CD14-positive monocyte (primary cell): ENCODE measurements at places on chromosomes 12 and 14.

GRCh38 chr14:105479431-105480158 lies 5.0 kb downstream of the CRIP2 start:
- H3K36me3 ChIP-seq, result no peaks in the 10 kb centered on the region
- H3K27me3 ChIP-seq, result peaks cover 23% of the 10 kb centered on the region
- H3K4me3 ChIP-seq, result no peak overlapping the region

GRCh38 chr12:45613855-45614254 lies 115.7 kb upstream of the ARID2 start:
- H3K4me3 ChIP-seq, result no peak overlapping the region
- no peaks in the 10 kb centered on the region for H3K36me3 ChIP-seq
- DNase-seq, result no peak
- H3K4me1 ChIP-seq, result no peaks in the 10 kb centered on the region
- no peaks in the 10 kb centered on the region for H3K27me3 ChIP-seq

DNA sequence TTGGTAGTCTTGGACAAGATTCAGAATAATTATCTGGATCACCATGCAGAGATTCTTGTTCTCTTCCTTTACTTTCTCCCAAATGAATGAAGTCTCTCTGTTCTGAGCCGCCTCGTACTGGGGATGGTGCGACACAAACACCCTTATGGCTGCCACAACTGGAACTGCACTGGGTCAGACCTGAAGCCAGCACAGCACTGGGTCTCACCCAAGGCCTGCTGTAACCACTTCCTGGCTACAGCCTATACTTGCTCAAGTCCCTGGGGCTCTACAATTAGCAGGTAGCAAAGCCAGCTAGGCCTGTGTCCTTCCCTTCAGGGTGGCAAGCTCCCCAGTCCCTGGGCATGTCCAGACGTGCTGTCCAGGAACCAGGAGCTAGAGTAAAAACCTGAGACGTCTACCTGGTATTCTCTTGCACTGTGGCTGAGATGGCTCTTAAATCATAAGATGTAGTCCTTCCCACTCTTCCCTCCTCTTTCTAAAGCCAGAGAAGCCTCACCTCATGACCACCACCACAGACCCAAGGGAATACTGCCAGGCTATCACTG lies 27.6 kb downstream of the IFNG start:
- H3K4me3 ChIP-seq, result no peak overlapping the region
- no peaks in the 10 kb centered on the region for H3K27me3 ChIP-seq
- no peaks in the 10 kb centered on the region for H3K36me3 ChIP-seq
- H3K4me1 ChIP-seq, result no peaks in the 10 kb centered on the region

- H3K27me3 ChIP-seq, result no peaks in the 10 kb centered on the region
- peaks cover 71% of the 10 kb centered on the region for H3K4me1 ChIP-seq
- H3K36me3 ChIP-seq, result peaks cover 7% of the 10 kb centered on the region
- no peak overlapping the region for H3K4me3 ChIP-seq
- no peak for DNase-seq
Measured at GRCh38 chr12:11811008-11811407, 161.5 kb downstream of the ETV6 start.

GRCh38 chr14:76697246-76697905 lies 63.9 kb upstream of the VASH1 start:
- H3K27me3 ChIP-seq, result no peaks in the 10 kb centered on the region
- no peak overlapping the region for H3K27ac ChIP-seq
- no peaks in the 10 kb centered on the region for H3K4me1 ChIP-seq
- DNase-seq, result no peak

DNA sequence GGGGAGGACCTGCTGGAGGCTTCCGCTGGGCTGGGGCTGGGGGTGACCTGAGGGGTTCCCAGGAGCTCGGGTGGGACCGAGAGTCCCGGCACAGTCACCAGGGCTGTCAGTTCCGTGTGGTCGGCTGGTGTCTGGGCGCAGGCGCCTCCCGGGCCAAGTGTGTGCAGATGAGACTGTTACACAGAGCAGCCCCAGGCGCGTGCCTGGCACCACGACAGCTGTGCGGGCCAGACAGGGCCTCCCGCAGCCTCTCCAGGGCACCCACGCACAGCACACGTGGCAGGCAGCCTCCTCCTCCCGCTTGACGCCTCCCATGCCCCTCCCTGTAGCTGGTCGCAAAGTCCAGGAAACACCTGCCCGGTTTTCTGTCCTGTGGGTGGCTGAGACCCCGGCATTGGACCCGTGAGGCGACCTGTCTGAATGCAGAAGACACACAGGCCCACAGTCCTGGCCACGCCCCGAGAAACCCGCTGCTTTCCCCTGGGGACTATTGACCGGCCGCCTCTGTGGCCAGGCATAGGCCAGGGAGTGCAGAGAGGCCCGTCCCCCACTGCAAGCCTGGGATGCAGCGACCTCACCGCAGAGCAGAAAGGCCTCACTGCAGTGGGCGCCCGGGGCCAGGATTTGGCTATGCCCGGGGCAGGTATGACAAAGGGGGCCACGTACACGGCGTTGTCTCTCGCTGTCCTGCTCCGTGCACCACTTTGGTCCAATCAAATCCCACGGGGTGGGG lies 12.1 kb upstream of the GALNT9 start:
- H3K27me3 ChIP-seq, result peaks cover 10% of the 10 kb centered on the region
- H3K4me3 ChIP-seq, result no peak overlapping the region
- H3K36me3 ChIP-seq, result no peaks in the 10 kb centered on the region
- H3K27ac ChIP-seq, result no peak overlapping the region
- no peaks in the 10 kb centered on the region for H3K4me1 ChIP-seq

DNA sequence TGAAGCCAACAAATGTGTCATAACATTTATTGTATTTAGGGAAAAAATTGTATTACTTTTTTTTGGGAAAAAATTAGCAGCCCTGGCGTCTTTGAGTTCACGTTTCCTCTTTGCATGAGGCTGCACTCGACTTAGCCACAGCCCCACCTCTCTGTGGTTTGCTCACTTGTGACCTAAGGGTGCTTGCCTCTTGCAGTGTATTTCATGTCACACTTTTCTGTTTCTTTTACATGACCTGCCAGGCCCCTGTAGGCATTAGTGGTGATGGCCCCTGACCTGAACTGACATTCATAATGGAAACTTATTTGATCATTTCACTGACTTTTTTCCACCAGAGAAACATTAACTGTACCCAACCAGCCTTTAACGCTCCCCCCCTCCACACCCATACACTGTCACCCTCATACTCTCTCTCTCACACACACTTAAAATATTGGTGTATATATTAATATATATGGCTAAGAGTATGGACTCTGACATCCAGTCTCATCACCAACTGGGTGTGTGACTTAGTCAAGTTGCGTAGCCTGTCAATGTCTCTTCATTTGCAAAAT lies 122.9 kb downstream of the PRKCH start:
- peaks cover 22% of the 10 kb centered on the region for H3K4me1 ChIP-seq
- no peaks in the 10 kb centered on the region for H3K27me3 ChIP-seq
- H3K36me3 ChIP-seq, result no peaks in the 10 kb centered on the region
- H3K4me3 ChIP-seq, result no peak overlapping the region
- peak overlapping the region; percentile 3 for H3K27ac ChIP-seq

GRCh38 chr14:65024957-65025356 lies 38.3 kb downstream of the FNTB start:
- no peaks in the 10 kb centered on the region for H3K27me3 ChIP-seq
- no peak overlapping the region for H3K4me3 ChIP-seq
- no peaks in the 10 kb centered on the region for H3K4me1 ChIP-seq
- no peak for DNase-seq
- H3K27ac ChIP-seq, result no peak overlapping the region

DNA sequence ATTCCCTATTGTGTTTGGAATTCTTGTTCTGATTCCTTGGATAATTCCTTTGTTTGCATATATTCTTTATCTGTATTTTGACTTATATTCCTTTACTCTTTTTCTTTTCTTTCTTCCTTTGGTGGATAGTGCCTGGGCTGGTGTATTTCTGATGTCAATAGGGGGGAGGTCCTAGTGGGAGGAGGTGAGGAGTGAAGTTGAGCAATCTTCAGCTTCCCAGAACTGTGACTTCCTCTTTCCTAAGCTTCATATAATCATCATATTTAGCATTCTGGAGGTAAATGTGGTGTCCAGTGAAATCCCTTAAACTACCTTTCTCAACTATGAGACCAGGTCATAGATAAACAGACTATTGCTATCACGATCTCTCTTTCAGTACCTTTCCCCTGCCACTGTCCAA lies 29.6 kb upstream of the TBPL2 start:
- DNase-seq, result peak; percentile 27
- H3K27ac ChIP-seq, result no peak overlapping the region
- no peak overlapping the region for H3K4me3 ChIP-seq
- no peaks in the 10 kb centered on the region for H3K36me3 ChIP-seq
- H3K27me3 ChIP-seq, result no peaks in the 10 kb centered on the region
- peaks cover 9% of the 10 kb centered on the region for H3K4me1 ChIP-seq

DNA sequence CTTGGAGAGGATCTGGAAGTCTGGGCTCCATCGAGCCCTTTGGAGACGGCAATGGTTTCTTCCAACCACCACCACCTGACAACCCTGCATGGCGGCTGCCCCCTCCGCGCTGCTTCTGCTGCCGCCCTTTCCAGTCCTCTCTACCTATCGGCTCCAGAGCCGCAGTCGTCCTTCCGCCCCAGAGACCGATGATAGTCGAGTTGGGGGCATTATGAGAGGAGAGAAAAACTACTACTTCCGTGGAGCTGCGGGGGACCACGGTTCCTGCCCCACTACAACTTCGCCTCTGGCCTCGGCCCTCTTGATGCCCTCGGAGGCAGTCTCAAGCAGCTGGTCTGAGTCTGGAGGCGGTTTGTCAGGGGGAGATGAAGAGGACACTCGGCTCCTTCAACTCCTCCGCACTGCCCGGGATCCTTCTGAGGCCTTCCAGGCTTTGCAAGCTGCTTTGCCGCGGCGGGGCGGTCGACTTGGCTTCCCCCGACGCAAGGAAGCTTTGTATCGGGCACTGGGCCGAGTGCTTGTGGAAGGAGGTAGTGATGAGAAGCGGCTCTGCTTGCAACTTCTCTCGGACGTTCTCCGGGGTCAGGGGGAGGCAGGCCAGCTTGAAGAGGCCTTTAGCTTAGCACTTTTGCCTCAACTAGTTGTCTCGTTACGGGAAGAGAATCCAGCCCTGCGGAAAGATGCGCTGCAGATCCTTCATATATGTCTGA lies 499 bp downstream of the TOGARAM1 start:
- peaks cover 42% of the 10 kb centered on the region for H3K4me1 ChIP-seq
- peak overlapping the region; percentile 85 for H3K27ac ChIP-seq
- peak overlapping the region; percentile 80 for H3K4me3 ChIP-seq
- peak; percentile 15 for DNase-seq
- no peaks in the 10 kb centered on the region for H3K36me3 ChIP-seq

DNA sequence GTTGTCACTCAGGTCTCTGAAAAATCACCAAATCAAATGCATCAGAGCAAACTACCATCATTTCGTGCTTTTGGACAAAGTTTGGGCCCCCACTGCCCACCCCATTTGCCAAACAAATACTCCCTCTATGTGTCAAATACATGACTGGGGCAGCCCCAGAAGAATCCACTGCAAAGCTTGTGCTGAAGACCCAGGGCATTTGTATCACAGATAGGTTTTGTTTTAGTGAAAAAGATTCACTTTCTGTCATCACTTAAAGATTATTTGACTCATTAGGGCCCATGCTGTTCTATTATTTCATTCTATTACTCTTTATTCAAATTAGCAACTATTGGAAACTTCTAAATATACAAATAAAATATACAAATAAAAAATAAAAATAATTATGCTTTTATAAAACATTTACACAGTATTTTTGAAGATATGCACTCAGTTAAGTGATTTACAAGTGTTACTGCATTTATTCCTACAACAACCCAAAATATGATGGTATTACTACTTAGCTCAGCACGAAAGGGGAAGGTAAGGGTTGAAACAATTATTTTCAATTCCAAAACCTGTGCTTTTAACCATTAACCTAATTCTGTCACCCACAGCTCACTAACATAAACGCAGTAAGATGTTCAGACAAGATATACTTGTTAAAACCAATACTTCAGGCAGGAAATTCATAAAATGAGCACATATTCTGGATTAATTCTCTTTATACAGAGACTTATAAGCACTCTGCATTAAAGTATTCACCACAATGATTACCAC lies 36.5 kb downstream of the LRIG3 start:
- H3K27ac ChIP-seq, result no peak overlapping the region
- H3K4me1 ChIP-seq, result no peaks in the 10 kb centered on the region
- no peaks in the 10 kb centered on the region for H3K36me3 ChIP-seq
- no peaks in the 10 kb centered on the region for H3K27me3 ChIP-seq
- no peak for DNase-seq

DNA sequence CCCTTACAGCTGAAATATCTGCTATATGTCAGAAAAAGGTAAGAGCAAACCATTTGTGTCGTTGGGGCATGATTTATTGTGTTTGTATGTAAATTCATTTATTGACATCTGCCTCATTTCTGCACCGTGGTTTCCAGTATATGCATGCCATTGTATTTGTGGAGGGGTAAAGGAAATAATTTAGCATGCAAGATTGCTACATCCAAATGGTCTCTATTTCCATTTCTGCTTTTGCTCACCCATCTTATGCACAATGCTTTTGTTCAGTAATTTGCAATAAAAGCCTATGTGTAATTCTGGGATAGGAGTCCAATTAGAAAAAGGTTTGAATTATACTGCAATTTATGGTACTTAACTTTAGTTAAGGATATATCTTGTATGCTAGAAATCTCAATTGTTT lies 101.8 kb downstream of the UNC79 start:
- DNase-seq, result peak; percentile 29
- H3K36me3 ChIP-seq, result no peaks in the 10 kb centered on the region
- no peaks in the 10 kb centered on the region for H3K27me3 ChIP-seq
- H3K4me1 ChIP-seq, result peaks cover 40% of the 10 kb centered on the region
- H3K27ac ChIP-seq, result no peak overlapping the region

GRCh38 chr14:39383026-39383660 lies 49.1 kb downstream of the FBXO33 start:
- H3K27me3 ChIP-seq, result no peaks in the 10 kb centered on the region
- no peak for DNase-seq
- H3K4me3 ChIP-seq, result no peak overlapping the region
- H3K36me3 ChIP-seq, result no peaks in the 10 kb centered on the region
- no peaks in the 10 kb centered on the region for H3K4me1 ChIP-seq

- no peak overlapping the region for H3K27ac ChIP-seq
- DNase-seq, result no peak
- H3K4me3 ChIP-seq, result no peak overlapping the region
- no peaks in the 10 kb centered on the region for H3K27me3 ChIP-seq
Measured at GRCh38 chr14:94102768-94103482, 7.6 kb upstream of the IFI27 start.

DNA sequence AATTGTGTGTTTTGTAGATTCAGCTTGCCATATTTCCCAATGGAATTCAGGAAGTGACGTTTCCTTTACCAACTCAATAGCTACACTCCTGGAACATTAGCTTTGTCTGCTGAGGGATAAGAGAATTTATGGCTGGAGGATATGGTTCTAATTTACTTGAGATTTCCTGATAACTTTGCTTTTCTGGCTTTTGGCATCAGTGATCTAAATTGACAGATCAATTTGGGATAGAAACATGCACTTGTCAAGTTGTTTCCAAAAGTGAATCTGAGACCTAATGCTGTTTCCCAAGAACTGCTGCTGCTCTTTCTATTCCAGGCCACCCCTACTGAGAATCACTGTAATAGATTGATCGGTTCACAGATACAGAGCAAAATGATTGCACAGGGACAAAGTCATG lies 43.2 kb downstream of the MGAT4C start:
- no peak overlapping the region for H3K27ac ChIP-seq
- H3K4me1 ChIP-seq, result no peaks in the 10 kb centered on the region
- H3K4me3 ChIP-seq, result no peak overlapping the region
- no peaks in the 10 kb centered on the region for H3K36me3 ChIP-seq
- no peak for DNase-seq
- no peaks in the 10 kb centered on the region for H3K27me3 ChIP-seq
